ENCODE measurements at places on chromosomes 7 and 10.

DNA sequence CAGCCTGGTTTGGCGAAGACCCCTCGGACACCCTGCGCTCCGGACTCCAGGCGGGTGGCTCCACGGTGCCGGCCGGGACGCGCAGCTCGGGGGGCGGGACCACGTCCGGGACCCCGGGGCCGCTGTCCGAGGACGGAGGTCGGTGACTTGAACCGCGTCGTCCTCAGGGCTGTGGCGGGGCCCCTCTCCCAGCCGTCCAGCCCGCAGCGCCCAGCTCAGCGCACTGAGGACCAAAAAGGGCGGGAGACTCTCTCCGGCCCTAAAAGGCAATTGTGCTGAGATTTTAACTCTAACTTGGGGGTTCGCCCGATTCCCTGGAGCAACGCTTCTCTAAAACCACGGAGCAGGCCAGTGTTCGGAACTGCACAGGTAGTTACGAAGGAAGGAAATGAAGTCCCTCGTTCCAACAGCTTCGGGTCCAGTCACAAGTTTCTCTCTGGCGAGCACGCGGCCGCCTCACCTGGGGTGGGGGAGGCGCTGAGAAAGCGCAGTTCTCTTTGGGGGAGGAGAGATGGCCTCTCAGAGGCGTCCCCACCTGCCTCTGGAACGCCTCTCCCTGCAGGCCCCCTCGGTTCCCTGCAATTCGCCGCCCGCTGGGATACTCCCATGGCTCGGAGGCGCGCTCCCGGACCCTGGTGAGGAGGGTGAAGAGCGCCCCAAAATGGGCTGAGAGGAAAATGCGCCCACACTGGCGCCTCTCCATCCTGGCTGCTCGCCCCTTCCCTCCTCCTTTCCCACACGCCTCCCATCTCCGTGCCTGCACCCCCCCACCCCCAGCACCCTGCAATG, 352.7 kb downstream of the DNAJB6 start:
- DNase-seq = no peak

DNA sequence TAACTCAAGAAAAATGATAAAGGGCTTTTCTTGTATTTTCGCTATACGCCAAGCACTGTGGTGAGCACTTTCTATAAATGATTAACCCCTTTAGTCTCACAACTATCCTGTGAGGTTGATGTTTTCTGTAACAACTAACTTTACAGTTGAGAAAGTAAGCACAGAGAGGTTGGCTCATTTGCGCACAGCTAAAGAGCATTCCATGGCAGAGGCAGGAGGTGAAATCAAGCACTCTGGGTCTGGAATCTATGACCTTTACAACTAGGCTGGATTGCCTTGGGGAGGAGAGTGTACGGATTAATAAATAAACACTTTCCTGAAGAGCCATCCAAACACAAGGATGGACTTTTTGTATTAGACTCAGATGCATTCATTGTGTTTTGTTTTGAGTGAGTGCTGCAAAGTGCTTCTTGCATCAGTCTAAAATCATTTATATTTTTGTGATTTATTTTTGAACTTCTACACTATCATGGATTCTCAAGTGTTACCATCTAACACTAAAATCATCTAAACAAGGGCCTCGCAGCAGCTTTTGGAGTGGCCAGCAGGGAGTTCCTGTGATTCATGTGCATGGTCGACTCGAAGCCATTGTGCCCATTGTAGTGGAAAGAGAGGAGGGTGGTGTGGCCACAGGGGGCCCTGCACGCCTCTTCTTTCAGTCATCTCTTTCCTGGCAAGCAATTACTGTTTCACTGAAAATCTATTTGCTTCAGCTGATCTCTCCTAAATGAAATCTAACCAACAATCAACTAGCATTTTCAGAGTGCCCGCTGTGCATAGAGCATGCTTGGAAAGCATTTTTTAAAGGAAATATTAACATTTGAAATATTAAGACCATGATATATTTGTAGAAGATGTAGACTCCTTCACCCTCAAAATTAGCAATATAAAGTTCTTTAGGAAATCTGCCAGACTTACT, 633.4 kb upstream of the COBL start:
- no peak for DNase-seq

- no peak for DNase-seq
Observed at GRCh38 chr10:120172356-120172755, 279.8 kb downstream of the SEC23IP start.

GRCh38 chr7:47179812-47180515, 401.9 kb downstream of the TNS3 start:
- no peak for DNase-seq

DNA sequence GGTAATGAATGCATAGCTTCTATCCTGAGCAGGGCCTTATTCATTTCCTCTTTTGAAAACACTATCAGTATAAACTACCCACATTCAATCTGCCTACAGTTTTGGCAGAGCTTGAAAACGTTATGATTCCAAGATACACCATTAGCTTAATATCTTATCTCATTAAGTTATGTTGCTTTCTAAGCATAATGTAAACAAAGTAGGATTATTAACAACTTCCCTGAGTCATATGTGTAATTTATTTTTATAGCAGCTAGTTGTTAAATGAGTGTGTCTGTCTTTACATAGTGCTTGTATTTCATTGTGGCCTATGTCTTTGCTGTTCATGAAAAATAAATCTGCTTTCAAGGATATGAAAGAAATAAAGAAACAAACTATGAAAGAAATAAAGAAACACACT, 106.2 kb upstream of the DLX6 start:
- DNase-seq = no peak

GRCh38 chr10:66176772-66177171, 749.1 kb upstream of the LRRTM3 start:
- DNase-seq = no peak

DNA sequence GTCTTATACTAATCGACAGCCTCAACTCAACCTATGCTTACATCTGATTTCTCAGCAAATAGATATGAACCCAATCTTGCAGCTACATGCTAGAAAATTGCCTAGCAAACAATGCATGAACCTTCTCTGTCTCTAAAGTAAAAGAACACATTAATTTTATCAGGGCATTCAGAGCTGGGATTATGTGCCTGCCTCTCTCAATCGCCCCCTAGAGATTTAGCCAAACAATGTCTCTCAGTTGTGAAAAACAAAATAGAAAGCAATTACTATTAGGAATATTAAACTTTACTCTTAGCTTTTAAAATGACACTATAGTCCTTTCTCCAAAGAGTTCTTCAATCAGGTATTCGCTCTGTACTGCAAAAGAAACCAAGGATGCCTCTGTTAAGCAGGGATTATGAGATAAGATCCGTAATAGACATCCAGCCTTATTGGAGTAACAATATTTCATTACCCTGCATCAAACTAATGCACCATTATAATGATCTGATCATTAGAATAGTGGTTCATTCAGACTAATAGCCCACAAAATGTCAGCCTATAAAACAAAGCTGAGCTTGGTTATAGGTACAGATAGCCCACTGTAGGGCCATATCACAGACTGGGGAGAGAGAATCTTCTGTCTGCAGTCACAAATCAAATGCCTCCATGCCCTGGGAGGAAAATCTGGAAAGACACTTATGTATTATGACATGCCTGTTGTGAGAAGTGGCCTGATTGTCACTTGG, 736.9 kb downstream of the PARD3 start:
- no peak for DNase-seq

- no peak for DNase-seq
Observed at GRCh38 chr10:122029499-122030199, 40.7 kb downstream of the TACC2 start.

GRCh38 chr10:1127629-1128028, 71.4 kb downstream of the WDR37 start:
- no peak for DNase-seq

- no peak for DNase-seq
Observed at GRCh38 chr7:74372511-74373111, 81.1 kb upstream of the GTF2IRD1 start.

GRCh38 chr10:60629332-60629731, 148.9 kb upstream of the CDK1 start:
- DNase-seq = no peak

- no peak for DNase-seq
Observed at GRCh38 chr7:83053965-83054364, 108.7 kb downstream of the PCLO start.

- no peak for DNase-seq
Observed at GRCh38 chr7:93923296-93923695, 1.8 kb downstream of the GNG11 start.

GRCh38 chr7:380139-380485, 90.1 kb downstream of the FOXL3 start:
- no peak for DNase-seq

- DNase-seq = no peak
Observed at GRCh38 chr10:11326913-11327616, 284.4 kb downstream of the USP6NL start.

DNA sequence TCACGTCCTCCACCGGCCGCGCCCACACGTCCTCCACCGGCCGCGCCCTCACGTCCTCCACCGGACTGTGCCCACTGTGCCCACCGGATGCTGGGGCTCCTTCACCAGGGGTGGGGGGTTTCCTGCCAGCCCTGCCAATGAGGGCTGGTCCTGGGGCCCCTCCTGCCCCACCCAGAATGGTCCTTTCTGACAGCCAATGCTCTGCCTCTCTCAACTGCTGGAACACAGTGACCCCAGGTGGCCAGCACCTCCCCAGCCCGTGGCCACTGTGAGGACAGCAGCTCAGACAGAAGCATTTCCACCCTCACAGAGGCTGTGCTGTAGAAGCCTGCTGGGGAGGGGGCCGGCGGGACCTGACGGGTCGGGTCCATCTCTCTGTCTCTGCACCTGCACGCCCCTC, 90.1 kb upstream of the DNAAF5 start:
- DNase-seq = peak; percentile 25

GRCh38 chr7:34900891-34901513, 136.3 kb downstream of the DPY19L1 start:
- no peak for DNase-seq

GRCh38 chr10:124990671-124991625, 49.0 kb downstream of the ZRANB1 start:
- DNase-seq = no peak

DNA sequence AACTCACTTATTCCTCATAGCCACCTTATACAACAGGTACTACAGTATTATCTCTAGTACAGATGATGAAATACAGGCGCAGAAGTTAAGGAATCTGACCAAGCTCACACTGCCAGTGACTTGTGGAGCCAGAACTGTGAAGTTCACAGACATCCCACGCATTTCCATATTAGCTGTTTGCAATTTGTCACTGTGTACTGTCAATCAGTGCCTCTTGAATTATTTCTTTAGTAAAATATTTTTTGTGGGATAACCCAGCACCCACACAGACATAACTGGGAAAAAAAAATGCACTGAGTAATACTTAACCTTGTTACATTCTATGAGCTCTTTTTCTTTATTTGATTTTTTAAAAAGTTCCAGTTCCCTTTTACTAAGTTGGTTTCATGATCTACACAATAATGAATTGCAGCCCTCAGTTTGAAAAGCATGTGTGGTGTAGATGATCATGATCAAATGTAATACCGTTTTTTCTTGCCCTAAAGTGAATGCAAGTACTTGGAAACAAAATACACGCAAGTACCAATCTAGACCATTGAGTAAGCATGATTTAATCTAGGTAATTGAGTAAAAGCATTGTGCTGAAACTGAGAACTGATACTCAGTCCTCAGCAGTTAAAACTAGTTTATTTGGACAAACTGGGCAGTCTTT, 14.1 kb downstream of the CUL1 start:
- no peak for DNase-seq

GRCh38 chr10:57288754-57289153, 927.7 kb upstream of the ZWINT start:
- DNase-seq = no peak

- DNase-seq = no peak
Observed at GRCh38 chr7:30757342-30757692, 5.4 kb downstream of the INMT start.

- no peak for DNase-seq
Observed at GRCh38 chr10:6729071-6729774, 149.1 kb upstream of the PRKCQ start.

DNA sequence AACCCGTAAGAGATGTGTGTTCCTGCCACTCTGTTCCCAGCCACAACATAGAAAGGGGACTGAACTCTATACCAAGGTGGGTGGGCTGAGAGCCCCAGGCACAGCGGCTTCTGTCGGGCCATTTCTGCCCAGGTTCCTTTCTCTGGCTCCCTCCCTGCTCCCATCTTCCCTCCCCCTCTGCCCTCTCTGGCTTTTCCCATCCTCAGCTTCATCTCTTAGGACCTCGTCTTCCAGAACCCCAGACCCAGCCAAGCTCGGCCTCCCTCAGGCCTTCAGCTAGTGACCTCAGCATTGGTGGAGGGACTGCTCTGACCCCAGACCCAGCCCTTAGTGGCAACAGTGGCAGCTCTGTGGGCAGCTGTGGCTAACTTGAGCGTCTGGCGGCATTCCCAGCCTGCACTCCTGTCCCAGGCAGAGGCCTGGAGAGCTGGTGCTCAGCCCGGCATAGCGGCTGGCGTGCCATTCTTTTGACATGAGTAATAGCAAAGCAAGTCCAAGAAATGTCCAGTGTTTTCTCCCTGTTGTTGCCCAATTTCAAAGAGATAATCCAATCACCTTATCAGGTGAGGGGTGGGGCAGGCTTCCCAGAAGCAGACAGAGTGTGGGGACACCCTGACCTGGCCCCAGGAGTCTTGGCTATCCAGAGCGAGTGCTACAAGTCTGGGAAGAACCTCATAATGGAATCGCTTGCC, 15.9 kb downstream of the PTPRE start:
- no peak for DNase-seq

- no peak for DNase-seq
Observed at GRCh38 chr10:70655316-70655715, 17.0 kb upstream of the ADAMTS14 start.

DNA sequence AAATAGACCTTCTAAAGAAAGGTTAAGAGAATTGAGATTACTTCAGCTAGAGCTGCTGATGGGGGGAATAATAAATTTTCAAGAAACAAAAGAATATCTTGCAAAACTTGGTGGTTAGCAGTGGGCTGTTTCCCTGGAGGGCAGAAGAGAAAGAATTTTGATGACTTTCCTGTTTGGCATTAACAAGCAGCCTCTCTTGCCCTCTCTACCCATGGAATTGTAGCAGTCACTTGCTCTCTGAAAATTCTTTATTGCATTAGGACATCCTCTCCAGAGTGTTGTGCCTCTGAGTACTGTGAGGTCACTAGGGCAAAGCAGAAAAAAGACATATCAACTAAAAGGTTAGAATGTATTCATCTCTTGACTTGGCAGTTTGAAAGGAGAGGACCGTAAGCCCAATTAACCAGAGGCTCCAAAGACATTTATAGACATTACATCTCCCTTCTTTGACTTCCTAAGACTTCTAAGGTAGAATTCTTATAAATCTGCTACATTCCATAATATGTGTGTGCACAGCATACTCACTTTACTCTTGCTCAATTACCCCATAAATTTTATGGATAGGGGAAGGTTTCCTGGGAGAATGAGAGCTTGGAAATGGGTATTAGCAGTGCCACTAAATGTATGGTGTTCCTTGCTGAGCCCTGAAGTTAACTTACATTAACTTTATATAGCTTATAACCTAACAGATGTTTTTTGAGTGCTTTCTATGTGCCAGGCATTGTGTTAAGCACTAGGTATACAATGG, 215.3 kb downstream of the KIF20B start:
- no peak for DNase-seq

All from activated T-helper 1 cell treated with Interleukin-2 at 50 U/mL for 16 hours (primary cell).